ENCODE measurements at places on chromosomes 13 and 19.

DNA sequence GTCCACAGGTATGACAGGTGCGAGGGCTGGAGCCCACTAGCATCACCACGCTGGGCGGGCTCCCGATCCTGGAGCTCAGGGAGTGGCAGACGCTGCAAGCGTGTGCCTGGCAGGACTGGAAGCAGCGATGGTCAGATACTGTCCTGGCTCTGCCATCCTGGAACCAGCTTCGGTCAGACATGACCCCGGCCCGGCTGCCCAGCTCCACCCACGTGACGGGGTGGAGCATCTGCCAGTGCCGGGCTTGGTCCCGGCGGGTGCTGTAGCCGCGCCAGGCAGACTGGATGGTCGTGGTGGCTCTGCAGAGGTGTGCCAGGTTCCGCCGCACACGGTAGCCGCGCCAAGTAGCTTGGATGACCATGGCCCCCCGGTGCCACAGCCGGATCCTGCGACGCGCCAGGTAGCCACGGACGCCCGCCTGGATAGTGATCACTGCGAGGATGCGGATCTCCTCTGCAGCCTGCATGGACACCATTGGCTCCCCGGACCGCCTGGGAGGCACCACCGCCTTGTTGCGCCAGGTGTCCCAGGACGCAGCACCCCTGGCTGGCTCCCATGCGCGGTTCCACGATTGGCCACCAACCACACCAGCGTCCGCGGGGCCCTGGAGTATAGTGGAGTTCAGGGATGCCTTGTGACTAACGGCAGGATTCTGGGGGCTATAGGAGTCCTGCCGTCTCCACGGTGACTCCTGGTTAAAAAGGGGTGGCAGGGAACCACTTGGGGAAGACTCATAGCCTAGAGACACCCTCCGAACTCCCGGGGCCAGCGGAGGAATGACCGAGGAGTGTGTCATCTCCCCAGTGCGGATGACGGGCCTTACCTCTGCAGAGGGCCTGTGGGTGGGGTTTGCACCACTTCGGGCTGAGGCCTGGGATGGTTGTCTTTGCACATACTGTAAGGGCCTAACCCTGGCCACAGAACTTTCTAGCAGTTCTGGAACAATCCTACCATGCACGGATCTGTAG lies 16.5 kb downstream of the IQCN start:
- no peak for DNase-seq

DNA sequence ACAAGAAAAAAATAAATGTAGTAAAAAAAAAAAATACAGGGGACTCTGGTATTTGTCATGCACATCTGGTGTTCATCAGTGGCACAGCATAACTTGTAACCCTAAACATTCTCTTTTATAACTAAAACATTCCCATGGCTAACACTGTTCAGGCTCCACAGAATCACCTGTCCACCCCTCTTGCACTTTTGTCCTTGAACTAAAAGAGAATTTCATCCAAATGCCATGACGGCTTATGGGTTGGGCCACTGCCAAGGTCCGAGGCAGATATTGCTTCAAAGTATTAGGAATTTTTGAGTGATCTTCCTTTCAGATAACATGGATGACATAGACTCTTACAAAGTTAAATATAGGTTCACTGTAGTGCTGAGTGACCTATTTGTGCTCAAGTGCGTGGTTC lies 25.7 kb upstream of the SERP2 start:
- DNase-seq: no peak

DNA sequence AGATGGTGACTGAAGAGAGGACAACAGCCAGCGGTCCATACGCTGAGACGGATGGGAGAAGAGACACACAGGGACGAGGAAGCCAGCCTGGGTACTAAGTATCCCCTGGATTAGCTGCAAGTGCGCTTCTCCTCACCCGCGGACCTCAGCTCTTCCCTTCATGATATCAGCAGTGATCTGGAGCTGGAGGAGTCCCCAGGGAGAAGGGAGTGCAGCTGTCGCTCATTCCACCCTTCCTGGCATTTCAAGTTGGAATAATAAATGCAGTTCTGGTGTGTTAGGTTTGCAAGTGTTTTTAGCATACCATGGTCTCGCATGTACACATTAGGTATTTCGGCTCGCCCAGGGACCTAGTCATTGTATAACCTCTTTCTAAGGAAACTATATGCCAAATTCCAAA lies 88.5 kb upstream of the C1QTNF9B start:
- DNase-seq: no peak

DNA sequence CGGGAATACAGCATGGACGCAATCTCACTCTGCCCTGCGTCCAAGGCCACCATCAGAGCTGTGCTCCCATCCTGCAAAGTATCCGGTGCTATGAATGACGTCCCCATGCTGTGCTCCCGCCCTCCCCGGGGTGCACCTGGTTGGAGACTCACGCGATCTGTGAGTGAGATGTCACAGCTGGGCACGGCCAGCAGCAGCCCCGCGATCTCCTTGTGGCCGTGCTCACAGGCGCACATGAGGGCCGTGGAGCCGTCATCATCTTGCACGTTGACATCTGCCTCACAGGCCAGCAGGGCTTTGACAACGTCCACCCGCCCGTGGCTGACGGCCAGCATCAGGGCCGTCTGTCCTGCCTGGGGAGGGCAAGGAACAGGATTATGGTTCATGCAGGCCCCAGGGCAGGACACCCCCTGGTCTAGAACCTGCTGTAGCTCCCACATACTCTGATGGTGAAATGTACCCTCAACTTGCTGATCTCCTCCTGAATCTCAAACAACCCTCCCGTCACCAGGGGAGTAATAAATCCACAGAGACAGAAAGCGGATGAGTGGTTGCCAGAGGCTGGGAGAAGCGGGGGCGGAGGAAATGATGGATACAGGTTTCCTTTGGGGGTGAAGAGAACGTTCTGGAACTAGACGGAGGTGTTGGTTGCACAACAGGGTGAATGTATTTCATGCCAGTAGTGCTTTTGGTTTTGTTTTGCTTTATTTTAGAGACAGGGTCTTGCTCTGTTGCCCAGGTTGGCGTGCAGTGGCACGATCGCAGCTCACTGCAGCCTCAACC lies 14.5 kb upstream of the SPC24 start:
- no peak for DNase-seq

- DNase-seq: no peak
Measured at GRCh38 chr13:29182216-29182615, 362.1 kb downstream of the MTUS2 start.

- DNase-seq: no peak
Measured at GRCh38 chr13:91142572-91142971, 204.9 kb upstream of the MIR17HG start.

DNA sequence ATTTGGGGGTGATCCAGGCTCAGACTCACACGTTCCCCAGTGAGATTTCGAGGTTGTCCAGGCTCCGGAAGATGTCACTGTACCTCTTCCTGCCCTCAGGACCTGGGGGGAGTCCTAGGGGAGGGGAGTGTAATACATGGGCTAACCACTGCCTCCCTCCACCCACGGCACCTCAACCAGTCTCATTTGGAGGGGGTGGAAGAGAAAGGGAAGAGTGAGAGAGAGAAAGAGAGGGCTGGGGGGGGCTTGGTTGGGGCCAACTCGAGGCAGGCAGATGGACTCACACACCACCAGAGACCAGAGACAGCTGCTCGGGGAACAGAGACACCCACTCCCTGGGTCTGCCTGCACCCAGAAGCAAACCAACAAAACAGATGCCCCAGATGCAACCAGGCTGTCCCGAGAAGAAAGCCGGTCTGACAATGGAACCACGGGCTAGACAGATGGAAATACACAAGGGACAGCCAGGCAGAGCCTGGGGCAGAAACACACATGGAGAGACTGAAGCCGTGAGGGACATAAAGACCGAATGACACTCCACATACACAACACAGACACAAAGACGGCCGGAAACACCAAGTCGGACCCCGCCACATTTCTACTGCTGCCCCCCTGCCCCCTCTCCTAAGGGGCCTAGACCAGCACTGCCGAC lies 825 bp downstream of the GMIP start:
- DNase-seq: no peak

DNA sequence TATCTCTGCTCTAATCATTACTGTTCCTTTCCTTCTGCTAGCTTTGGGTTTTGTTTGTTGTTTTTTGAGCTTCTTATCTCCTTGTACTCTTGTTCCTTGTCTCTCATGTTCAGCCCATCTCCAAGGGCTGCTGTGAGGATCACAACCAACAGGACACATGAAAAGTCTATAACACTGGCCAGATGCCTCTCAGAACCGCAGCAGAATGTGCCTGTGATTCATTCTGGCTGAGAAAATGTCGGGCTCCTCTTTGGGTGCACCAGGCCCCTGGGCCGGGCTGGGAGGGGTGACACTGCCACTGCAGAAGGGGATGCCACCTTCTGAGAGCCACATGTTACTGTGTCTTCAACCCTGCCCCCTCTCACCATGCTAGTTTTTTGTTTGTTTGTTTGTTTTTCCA lies 48.0 kb downstream of the GGACT start:
- DNase-seq: no peak

GRCh38 chr13:110351636-110352420 lies 44.7 kb downstream of the COL4A2 start:
- no peak for DNase-seq

- no peak for DNase-seq
Measured at GRCh38 chr19:4390017-4390566, 10.3 kb downstream of the SH3GL1 start.

DNA sequence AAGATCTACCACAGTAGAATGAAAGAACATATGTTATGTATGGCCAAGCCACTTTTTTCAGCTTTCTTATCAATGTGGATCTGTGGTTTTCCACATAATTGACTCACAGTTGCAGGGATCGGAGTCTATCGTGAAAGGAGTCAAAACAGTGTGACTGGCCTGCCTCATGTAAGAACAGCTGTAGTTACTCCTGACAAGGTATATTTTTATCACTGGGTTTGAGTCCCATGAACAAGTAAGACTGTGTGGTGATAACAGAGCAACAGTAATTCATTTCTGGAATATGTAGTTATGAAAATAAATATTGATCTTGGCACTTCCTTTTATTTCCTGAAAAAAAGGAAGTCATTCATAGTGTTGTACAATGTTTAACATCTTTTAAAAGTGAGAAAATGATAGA lies 416.6 kb downstream of the KLF12 start:
- DNase-seq: no peak

DNA sequence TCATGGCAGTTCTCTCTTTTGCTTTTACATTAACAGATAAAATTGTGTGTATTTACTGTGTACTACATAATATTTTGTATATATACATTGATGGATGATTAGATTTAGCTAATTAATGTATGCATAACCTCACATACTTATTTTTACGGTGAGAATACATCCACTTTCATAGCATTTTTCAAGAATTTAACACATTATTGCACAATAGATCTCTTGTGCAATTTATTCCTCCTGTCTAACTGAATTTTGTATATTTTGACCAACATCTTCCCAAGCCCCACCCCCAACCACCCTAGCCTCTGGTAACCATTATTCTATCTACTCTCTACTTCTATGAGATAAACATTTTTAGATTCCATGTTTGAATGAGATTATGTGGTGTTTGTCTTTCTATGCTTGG lies 194.7 kb downstream of the RBM26 start:
- no peak for DNase-seq

GRCh38 chr19:15684828-15685227 lies 11.9 kb downstream of the CYP4F12 start:
- DNase-seq: no peak

DNA sequence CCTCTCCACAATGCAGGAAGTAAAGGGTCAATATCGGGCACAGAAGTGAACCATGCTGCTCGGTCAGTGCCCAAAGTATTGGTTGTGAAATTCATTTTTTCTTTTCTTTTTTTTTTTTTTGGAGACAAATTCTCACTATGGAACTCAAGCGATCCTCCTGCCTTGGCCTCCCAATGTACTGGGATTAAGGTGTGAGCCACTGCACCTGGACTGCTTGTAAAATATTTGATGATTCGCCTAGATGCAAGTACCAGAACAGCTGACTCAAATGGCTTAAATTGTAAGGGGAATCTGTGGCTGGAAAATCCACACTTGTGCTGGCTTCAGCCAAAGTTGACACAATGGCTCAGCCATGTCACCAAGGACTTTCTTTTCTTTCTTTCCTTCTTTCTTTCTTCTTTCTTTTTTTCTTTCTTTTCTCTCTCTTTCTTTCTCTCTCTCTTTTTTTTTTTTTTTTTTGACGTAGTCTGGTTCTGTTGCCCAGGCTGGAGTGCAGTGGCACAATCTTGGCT lies 43.7 kb downstream of the NUMBL start:
- no peak for DNase-seq

DNA sequence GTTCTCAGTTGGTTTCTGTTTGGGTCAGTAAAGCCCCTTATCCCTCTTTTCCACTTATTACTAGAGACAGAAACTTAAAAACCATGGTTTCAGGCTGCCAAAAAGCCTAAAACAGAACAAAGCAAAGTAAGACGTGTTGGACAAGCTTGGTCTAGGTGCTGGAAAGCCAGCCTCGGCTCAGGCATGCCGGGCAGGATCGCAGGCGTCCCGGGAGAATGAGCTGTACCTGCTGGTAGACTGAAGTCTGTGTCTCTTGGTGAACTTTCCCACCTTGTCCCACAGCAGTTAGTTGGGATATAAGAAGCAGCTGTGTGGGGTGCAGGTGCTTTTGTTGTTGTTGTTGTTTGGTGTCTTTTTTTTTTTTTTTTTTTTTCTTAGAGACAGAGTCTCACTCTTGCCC lies 20.8 kb downstream of the PRAM1 start:
- DNase-seq: no peak

GRCh38 chr19:2536461-2536860 lies 60.5 kb downstream of the GADD45B start:
- no peak for DNase-seq

GRCh38 chr19:58357481-58358145 lies 4.3 kb upstream of the A1BG start:
- no peak for DNase-seq

DNA sequence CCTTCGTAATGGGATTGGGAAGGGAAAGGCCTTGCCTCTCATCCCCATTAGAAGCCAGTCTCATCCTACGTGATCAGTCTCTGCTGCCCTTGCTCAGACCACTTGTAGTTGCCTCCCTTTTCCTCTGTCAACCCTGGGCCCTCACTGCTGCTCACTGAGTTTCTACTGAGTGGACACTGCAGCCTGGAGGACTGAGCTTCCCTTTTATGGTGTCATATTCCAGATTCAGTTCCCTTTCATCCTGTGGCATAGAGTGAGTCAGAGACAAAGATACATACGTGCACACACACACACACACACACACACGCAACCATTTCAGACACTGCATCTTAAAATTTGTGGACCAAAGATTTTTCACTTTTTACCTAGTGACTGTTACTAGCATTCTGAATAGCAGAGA lies 56.6 kb downstream of the COG3 start:
- DNase-seq: peak; percentile 80
